ENCODE measurements at places on chromosomes 6 and 20. TPM values are rescaled to one million over a fixed set of nuclear protein-coding genes. Genes with fewer than 3 reads are reported as not detected.

The CNKSR3 gene
- 1.7 TPM for total RNA-seq

The SULF2 gene
- 22.6 TPM for total RNA-seq

The SMLR1 gene
- not detected for total RNA-seq

DNA sequence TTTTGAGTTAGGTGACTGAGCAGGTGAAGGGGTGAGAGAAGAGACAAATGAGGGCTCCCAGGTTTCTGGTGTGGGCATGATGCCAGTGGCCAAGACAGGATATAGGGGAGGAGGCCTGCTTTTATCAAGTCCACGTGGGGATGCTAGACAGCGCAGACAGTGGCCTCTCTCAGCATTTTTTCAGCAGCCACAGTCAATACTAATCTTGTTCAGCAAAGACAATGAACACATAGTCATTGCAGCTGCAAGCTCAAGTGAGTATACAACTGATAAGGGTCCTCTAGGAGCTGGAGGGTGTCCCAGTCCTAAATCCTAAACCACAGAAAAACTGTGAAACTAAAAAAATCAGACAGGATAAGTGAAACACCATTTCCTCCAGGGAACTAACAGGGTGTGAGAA is 48.6 kb downstream of the UQCC1 start:
- DNase-seq: no peak

- DNase-seq: no peak
Observed at GRCh38 chr20:60203451-60203850, 245.2 kb downstream of the CDH26 start.

DNA sequence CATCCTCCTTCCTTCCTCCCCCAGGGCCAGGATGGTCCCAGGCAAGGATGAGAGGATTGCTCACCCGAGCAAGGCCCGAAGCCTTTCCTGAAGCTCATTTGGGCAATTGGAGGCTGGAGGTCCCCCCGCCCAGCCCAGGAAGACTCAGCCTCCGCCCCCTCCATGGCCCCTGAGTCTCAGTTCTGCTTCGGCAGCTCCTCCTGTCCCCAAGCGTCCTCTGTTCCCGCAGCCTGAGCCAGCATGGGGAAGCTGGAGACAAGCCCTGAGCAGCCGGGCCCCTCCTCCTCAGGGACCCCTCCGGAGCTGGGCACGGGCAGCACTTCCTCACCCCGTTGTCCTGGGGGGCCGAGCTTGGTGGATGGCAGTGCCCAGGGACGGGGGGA is 26.0 kb downstream of the SLC17A9 start:
- DNase-seq: no peak

GRCh38 chr20:842547-842940 is 9.0 kb downstream of the FAM110A start:
- no peak for DNase-seq

DNA sequence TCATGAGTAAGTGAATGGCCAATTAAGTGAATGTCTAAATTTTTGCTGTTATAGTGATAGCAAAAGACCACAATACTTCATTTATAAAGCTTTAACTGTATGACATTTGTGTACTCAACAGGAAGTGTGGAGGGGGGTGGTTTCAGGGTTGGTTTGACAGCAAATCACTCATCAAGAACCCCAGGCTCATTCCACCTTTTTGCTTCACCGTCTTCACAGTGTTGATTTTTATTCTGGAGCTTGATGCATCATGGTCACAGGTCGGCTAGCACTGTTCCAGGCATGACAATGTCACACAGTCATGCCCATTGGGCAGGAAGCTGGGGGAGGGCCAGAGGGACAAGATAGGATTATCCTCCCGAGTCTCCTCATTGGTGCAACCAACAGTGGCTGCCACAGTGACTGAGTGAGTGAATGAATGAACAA is 75.0 kb downstream of the MDGA1 start:
- no peak for DNase-seq

DNA sequence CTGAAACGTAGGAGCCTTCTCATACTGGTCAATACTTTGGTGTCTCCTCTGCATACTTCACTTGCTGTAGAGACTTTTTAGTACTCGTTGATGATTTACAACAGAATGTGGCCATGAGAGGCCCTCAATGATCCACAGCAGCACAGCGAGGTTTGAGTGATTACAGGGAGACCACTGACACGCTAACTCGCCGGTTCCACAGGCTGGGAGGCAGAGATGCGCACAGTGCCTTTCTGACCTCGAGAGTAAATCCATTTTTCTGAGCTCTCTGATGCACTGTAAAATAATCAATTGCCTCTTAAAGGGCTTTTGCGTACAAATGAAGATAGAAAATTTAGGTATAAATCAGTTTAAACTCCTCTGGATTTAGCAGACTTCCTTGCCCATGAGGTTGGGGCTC is 56.2 kb upstream of the TBC1D7 start:
- DNase-seq: no peak

GRCh38 chr6:116408491-116408890 is 37.7 kb downstream of the DSE start:
- DNase-seq: no peak

DNA sequence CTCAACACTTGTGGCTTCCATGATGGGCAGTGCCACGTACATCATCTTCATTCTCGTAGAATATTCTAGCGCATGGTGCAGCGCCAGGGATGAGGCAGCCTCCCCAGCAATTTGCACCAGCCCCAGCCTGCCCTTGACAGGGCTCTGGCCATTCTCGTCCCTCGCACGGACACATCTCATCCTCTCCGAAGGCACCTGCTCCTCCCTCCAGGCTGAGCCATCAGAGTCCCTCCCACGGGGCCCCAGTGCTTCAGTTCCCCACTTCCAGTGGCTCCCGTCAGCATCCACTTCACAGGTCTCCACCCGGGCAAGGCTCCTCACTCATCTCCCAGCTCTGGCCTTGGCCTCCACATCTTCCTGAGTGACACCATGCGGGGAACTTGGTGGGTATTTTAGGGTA is 13.3 kb upstream of the PHACTR3 start:
- no peak for DNase-seq

DNA sequence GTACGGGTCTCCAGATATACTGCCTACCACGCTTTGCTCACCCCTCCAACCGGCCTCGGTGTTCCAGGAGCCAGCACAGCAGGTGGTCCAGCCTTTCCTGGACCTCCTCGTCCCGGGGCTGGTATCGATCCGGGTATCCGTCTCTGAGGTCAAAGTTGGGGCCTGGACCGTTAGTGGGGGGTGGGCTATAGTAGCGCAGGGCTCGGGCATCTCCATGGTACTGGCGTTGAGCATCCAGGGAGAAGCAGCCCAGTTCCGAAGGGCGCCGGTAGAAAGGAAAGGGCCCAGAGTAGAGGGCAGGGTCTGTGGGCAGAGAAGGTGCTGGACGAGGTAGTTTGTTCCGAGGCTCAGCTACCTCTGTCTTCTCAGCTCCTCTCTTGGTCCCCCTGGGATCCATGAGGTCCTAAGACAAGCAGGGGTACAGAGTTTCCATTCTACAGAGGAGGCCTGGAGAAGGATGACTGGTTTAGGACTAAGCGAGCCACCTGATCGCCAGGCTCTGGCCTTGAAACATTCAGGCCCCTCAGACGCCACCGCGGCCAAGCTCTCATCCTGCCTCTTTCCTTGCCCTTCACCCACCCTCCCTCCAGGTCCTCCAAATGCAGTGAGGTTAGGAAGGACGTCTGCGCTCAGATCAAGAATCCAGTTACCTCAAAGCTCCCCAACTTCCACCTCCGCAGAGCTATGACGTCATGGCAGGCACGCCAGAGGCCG is 502 bp downstream of the DXO start:
- no peak for DNase-seq

GRCh38 chr6:157281570-157281969 is 41.7 kb downstream of the TMEM242 start:
- DNase-seq: no peak
